Fibroblast of villous mesenchyme (primary cell): ENCODE measurements at places on chromosomes 4 and X. TPM values are rescaled to one million over a fixed set of nuclear protein-coding genes. Genes with fewer than 3 reads are reported as not detected.

The RNF150 gene
- 12.2 and 16.4 TPM in 2 replicates for total RNA-seq

The GABRG1 gene
- not detected in 2 replicates for total RNA-seq

DNA sequence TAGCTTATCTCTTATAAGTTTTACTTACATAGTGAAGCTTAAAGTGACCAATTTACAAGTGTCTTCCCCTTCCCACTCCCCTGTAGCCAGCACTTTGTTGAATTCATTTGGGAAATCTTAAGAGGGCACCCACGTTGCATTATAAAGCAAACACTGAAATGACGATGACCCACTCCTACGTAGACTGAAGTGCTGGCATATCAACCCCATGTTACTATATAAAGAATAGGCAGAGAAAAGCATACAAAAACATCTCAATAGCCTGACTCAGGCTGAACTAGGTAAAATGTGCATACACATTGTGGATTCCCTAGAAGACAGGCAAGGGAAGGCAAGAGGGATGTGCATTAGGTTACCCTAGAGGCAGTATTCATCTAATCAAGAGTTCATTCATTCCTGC lies 313.4 kb downstream of the TENM3 start:
- DNase-seq, result no peak

- no peak for DNase-seq
Observed at GRCh38 chr4:159250751-159251325, 148.0 kb downstream of the RAPGEF2 start.

- DNase-seq, result no peak
Observed at GRCh38 chr4:167248271-167248670, 14.0 kb upstream of the SPOCK3 start.

DNA sequence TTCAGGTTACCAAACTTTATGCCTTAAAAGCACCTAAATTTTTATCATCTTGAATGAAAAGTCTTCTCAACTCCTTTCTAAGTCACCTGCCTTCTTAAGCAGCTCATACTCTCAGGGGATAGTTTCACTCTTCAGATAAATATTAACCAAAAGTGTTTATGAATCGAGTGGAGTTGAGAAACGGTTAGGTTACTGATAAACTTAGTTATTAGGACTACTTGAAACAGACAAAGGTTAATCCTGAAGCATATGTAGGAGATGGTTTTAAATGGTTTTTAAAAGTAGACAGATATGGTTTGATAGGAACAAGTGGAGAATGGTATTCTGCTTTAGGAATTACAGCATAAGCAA lies 32.8 kb downstream of the CLDN22 start:
- DNase-seq, result no peak

The PCDH11X gene
- under 0.01 TPM in 1 of 2 replicates, not detected in the other for total RNA-seq

DNA sequence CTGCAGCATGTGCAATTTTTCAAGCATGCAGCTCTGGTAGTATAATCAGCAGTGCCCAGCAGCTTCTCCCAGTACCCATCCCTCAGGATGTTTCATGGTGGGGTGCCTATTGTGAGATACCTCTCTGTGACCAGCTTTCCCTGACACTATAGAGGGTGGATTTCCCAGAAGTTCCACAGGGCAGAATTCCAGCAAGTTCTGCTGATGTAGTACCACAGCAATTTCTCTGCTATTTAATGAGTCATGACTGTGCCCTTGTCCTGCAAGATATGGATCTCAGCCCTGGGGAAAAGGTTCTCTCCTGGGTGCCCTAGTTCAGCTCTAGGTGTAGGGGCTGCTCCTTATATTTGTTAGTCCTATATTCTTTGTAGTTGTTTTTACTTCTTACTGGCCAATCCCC lies 174.8 kb downstream of the ENOX2 start:
- DNase-seq, result no peak

- peak; percentile 72 for DNase-seq
Observed at GRCh38 chr4:48315728-48316630, 25.4 kb upstream of the SLAIN2 start.

DNA sequence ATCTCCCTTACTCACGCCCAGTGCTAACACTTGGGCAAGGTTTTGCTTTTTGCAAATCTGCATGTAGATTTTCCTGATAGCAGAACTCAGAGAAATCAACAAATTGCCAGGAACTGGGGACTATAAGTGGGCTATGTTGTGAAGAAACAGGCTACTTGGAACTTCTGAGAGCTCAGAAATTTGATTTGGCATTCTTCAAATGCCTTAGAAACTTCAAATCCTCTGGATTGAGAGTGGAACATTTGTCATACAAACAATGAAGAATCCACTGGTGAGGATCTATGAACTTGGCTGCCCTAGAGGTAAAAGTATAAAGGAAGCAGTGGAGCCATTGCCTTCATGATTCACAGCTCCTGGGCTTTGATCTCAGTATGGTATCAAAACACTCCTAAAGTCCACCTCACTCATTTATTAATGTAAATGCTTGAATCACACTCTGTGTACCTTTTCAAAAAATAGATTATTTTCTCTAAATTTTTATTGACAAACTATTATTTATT lies 126.0 kb downstream of the GLRA3 start:
- DNase-seq, result no peak
